Stimulated activated CD4-positive, alpha-beta T cell treated with anti-CD3 and anti-CD28 coated beads, Interleukin-12 subunit alpha, Interleukin-12 subunit beta, amount 100 ng/mL, for 24 hours (primary cell): ENCODE measurements at places on chromosomes 4 and X.
A peak's percentile ranks its signal among the peaks of the same experiment; 100 is the strongest.

DNA sequence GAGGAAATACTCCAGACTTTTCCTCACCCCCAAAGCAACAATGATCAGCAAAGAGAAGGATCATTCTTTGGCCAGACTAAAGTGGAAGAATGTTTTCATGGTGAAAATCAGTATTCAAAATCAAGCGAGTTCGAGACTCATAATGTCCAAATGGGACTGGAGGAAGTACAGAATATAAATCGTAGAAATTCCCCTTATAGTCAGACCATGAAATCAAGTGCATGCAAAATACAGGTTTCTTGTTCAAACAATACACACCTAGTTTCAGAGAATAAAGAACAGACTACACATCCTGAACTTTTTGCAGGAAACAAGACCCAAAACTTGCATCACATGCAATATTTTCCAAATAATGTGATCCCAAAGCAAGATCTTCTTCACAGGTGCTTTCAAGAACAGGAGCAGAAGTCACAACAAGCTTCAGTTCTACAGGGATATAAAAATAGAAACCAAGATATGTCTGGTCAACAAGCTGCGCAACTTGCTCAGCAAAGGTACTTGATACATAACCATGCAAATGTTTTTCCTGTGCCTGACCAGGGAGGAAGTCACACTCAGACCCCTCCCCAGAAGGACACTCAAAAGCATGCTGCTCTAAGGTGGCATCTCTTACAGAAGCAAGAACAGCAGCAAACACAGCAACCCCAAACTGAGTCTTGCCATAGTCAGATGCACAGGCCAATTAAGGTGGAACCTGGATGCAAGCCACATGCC is 89.7 kb downstream of the TET2 start:
- no peak for DNase-seq

DNA sequence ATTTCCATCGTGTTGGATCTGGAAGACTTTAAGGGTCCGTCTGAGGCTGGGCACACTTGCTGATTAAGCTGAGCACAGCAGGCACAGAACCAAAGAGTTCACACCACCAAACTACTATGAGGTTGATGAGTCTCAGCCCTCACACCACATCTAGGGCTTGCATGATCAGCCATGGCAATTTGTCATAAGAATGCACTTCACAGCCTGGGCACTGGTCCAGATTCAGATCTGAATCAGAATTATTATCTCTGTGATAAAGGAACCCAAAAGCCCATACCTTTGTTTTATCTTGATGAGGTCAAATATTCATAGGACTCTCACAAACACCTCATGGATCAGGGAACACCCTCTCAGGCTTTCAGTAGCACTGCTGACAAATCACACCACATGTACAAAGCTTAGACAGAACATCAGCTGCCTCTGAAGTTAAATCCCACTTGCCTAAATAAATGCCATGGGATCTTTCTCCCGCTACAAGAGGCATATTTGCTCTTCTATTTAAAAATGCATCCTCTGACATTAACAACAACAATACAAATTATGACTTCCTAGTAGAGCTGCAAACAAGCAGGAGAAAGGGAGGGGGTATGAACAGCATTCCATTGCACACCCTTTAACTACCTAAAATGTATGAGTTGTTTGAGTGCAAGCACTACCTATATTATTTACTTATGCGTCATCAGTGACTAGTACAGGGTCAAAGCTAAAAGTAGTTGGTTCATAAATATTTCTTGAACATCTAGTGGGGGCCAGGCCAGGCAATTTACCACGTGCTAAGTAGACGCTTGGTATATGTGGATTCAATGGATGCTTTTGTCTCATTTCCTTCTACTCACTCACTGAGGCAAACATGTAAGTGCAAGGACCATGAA is 186.3 kb upstream of the FGF13 start:
- DNase-seq, result no peak

DNA sequence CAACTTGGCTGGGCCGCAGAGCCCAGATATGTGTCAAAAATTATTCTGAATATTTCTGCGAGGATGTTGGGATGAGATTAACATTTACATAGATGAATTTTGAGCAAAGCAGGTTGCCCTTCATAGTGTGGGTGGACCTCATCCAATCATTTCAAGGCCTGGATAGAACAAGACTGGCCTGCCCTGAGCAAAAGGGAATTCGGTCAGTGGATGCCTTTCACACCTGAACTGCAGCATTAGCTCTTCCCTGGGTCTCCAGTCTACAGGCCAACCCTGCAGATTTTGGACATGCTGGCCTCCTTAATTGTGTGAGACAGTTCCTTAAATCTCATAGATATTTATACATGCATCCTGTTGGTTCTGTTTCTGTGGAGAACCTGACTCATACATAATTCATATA is 32.4 kb upstream of the SLC10A4 start:
- no peak for DNase-seq

DNA sequence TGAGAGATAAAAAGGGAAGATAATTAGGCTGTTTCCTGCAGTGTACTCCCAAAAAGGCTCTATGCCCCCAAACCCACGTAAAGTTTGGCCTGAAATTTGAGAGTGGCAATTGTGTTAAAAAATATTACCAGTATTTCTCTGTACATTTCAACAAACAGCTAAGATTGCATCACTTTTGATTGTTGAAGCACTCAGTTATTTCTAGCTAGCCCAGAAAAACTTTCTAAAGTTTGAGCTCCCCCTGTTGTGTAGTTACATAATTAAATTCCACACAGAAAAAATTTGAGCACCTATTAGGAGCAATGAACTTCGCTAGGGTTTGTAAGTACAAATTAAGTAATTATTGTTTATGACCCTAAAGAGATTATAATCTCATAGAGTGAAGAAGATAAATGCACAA is 109.4 kb downstream of the DLG3 start:
- no peak for DNase-seq

- no peak for DNase-seq
Measured at GRCh38 chr4:17323554-17324385, 188.1 kb downstream of the QDPR start.

- no peak for DNase-seq
Measured at GRCh38 chr4:119861731-119862130, 204.9 kb downstream of the MAD2L1 start.

- no peak for DNase-seq
Measured at GRCh38 chrX:67779099-67779498, 235.3 kb downstream of the AR start.

- DNase-seq, result no peak
Measured at GRCh38 chrX:108736509-108737479, at the start of gene IRS4. IRS4 (minus strand) TSS chrX:108736563.

DNA sequence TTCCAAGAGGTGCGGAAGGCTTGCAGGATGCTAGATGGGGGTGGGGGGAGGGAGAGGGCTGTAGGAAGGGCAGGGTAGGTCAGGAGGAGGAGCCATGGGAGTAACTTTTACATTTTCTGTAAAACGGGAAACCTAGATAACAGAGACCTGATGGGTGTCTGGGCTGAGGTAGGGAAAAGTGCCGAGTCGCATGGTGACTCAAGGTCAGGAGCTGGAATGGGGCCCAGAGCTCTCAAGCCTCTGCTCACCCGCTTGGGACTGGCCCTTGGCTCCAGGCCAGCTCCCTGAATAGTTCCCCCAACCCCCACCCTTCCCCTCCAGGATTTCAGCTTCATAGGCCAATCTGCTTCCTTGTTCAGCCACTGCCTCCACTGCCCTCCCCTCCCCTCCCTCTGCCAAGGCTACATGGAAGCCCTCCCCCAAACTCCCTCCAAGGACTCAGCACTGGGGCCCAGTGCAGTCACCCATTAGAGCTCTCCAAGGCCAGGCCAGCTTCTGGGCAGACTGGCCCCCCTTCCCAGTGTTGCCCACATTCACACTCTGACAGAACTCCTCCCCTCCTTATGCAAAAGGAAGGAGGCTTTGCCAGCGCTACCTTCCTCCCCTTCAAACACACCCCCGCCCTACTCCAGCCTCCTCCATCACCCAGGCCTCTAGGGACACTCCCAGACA is 43.6 kb downstream of the TSC22D3 start:
- DNase-seq, result no peak

DNA sequence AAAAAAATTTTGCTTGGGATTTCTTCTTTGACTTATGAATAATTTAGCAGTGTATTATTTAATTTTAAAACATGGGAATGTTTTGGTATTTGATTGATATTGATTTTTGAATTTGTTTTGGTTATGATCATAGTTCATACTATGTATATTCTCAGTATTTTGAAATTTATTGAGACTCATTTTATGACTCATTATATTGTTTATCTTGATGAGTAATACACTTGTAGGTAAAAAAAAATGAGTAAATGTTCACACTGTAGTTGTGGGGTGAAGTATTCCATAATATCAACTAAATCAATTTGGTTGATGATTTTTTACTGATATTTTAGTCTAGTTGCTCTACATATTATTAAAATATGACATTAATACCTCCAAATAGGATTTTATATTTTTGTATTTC is 1142.2 kb downstream of the ADGRL3 start:
- DNase-seq, result no peak

DNA sequence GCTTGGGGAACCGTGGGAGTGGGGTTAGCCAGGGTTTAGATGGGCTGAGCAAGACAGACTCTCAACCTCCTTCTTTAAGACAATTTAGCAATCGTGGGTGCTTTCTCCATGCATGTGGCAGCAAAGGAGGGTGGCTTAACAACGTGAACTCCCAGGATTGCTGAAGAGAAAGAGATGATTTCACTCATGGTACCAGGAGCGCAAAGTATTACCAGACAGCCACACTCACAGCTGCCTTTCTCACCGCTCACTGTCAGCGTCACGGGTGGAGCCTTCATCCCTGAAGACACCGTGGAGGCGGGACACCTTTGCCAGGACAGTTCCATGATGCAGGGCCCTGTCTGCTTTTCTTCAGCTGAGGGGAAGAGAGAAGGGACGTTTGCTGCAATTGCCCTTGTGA is 212.5 kb upstream of the PSAPL1 start:
- DNase-seq, result no peak

DNA sequence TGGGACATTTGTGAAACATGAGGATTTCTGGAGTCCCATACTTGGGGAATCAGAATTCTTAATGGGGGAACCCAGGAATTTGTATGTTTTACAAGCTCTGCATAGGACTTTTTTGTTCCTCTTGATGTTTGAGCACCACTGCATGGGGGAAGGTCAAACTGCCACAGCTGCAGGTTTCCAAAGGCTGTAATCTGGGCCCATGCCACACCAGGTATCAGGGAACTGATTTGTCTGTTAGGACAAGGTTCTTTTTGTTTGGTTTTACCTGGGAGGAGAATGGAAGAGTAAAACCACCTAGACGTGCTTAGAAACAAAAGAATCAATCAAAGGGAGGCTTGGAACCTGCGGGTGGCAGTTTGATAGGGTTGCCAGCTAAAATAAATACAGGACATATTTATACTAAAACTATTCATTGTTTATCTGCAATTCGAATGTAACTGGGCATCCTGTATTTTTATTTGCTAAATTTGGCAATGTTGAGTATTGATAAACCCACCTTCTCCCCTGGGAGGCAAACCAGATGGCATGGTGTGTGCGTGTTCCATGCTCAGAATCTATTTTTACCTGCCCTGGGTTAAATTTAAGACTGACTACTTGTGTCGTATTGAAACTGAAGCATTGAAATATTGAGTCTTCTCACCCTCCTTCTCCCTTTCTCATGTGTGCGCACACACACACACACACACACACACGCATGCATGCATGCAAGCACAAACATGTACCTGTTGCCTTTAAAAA is 63.7 kb downstream of the TMEM164 start:
- no peak for DNase-seq

GRCh38 chr4:116724249-116724648 is 361.1 kb downstream of the TRAM1L1 start:
- DNase-seq, result no peak

GRCh38 chr4:61400439-61401038 is 200.4 kb downstream of the ADGRL3 start:
- DNase-seq, result no peak

DNA sequence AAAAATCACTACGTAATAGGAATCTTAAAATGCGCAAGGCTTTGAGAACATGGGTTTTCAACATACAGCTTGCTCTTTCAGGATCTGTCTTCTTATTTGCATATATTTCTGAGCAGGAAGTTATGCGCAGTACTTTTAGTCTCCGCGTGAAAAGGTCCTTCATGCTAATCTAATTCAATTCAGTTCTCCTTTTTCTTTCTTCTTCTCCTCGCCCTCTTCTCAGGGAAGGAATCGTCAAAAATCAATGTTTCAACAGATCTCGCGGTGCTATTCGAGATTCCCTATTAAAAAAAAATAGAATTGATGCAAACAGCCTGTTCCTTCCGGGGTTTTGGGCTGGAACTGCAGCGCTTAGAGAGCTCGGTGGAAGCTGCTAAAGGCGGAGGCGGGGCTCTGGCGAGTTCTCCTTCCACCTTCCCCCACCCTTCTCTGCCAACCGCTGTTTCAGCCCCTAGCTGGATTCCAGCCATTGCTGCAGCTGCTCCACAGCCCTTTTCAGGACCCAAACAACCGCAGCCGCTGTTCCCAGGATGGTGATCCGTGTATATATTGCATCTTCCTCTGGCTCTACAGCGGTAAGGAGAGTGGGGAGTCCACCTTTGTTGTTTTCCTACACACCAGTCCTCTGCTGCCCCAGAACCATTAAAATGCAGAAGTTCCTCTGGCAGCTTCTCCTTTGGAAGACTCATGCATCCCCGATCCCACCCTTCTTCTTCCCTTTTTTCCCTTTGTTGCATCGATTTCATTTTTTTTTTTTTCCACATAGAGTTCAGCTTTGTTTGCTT is at the start of the genes HMGN5 and SH3BGRL:
Gene HMGN5 (minus strand): TSS at position 243 of the 785 bp plus-strand sequence. CDS start 80,364 bp downstream, outside the sequence.
Gene SH3BGRL (plus strand): TSS at position 432 of the 785 bp plus-strand sequence. CDS start 99 bp downstream, at position 531.
- peak; percentile 43 for DNase-seq

DNA sequence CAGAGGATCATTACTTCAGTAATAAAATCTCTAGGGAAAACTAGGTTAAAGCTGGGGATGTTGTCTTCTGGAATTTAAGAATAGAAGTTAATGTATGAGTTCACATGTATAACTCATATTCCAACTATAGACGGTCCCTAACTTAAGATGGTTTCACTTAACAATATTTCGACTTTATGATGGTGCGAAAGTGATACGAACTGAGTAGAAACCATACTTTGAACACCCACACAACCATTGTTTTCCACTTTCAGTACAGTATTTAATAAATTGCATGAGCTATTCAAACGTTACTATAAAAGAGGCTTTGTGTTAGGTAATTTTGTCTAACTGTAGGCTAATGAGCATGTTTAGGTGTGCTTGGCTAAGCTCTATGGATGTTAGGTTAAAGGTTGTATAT is 38.7 kb downstream of the CCSER1 start:
- DNase-seq, result no peak

- DNase-seq, result no peak
Measured at GRCh38 chr4:110540982-110541451, 65.1 kb downstream of the ENPEP start.

- no peak for DNase-seq
Measured at GRCh38 chr4:157076578-157076947, 613 bp downstream of the GLRB start.

DNA sequence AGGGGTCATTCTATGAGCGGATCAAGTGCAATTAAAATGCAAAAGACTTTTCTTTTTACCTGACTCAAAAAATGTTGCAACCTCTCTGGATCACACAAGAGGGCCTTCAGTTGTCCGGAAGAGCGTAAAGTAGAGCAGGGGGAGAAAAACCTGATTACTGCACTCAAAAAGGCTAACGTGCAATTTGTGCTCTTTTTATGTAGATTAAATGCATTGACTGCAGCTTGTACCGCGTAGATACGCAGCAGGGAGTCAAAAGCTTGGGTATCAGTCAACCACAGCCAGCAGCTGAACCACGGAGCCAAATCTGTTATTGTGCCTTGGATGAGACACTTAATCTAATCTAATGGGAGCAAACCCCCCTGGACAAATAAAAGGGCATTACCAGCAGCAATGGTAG is 107.3 kb upstream of the RAI2 start:
- DNase-seq, result no peak
